Mammary microvascular endothelial cell (primary cell): ENCODE measurements at places on chromosomes 4 and X. TPM values are rescaled to one million over a fixed set of nuclear protein-coding genes. Genes with fewer than 3 reads are reported as not detected.

XG gene
- 0.49 and 1.7 TPM in 2 replicates for total RNA-seq

PCDH19 gene
- 0.07 and 0.20 TPM in 2 replicates for total RNA-seq

LDB2 gene
- total RNA-seq = 39.4 and 46.4 TPM in 2 replicates

SPANXD gene
- not detected in 2 replicates for total RNA-seq

SPANXB1 gene
- total RNA-seq = not detected in 2 replicates

LEF1 gene
- 0.07 and 0.10 TPM in 2 replicates for total RNA-seq

NPNT gene
- 0.59 and 0.67 TPM in 2 replicates for total RNA-seq

ZCCHC12 gene
- 0.33 TPM in 1 of 2 replicates, not detected in the other for total RNA-seq

PARM1 gene
- total RNA-seq = 0.07 and 0.15 TPM in 2 replicates

FGFR3 gene
- 0.89 and 3.9 TPM in 2 replicates for total RNA-seq

CENPVL1 gene
- not detected in 2 replicates for total RNA-seq

MAMLD1 gene
- total RNA-seq = 2.8 and 2.9 TPM in 2 replicates

OR13H1 gene
- not detected in 2 replicates for total RNA-seq

SLC6A14 gene
- not detected in 2 replicates for total RNA-seq

RXFP1 gene
- total RNA-seq = not detected in 2 replicates

HSFX1 gene
- total RNA-seq = 0.07 TPM in 1 of 2 replicates, not detected in the other

LIMCH1 gene
- 14.5 and 17.3 TPM in 2 replicates for total RNA-seq

POU3F4 gene
- not detected in 2 replicates for total RNA-seq

F11 gene
- total RNA-seq = not detected in 2 replicates

CT45A10 gene
- total RNA-seq = not detected in 2 replicates

ARX gene
- total RNA-seq = not detected in 2 replicates

CYTL1 gene
- total RNA-seq = 118 and 121 TPM in 2 replicates

ASB12 gene
- total RNA-seq = not detected in 2 replicates

MAML3 gene
- 6.6 and 7.0 TPM in 2 replicates for total RNA-seq

TECRL gene
- not detected in 2 replicates for total RNA-seq

KLB gene
- total RNA-seq = under 0.01 TPM in 1 of 2 replicates, not detected in the other

CHST7 gene
- 33.6 and 37.3 TPM in 2 replicates for total RNA-seq

GPR173 gene
- total RNA-seq = 0.84 and 0.93 TPM in 2 replicates

ZNF711 gene
- total RNA-seq = 0.13 and 0.49 TPM in 2 replicates

USP38 gene
- total RNA-seq = 17.3 and 17.6 TPM in 2 replicates

RAB9B gene
- 0.10 and 0.13 TPM in 2 replicates for total RNA-seq

GPR119 gene
- not detected in 2 replicates for total RNA-seq

OTUD6A gene
- not detected in 2 replicates for total RNA-seq

GUCY1A1 gene
- 0.67 and 1.3 TPM in 2 replicates for total RNA-seq

HMGN5 gene
- total RNA-seq = 0.10 TPM in 1 of 2 replicates, not detected in the other

MGARP gene
- 0.69 and 0.93 TPM in 2 replicates for total RNA-seq
